ENCODE measurements at places on chromosomes 12 and 14. TPM values are rescaled to one million over a fixed set of nuclear protein-coding genes. Genes with fewer than 3 reads are reported as not detected.

DNA sequence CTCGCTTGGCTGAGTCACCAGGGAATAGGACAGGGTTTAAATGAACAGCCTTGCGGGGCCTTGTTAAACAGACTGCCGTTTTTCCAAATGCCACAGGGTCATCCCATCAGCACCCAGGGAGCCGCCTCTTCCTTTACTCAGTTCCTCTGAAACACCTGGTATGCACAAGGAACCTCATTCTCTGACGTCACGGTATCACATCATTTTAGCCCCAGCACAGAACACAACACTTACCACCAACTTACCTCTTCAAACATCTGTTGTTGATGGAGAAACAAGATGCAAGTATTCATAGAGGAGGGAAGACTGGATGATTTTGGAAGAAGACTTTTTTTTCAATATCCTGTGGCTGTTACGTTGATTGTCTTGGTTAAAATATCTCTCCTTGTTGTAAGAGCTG lies 535.3 kb upstream of the TMEM132C start:
- H3K27ac ChIP-seq: no peak overlapping the region
- no peaks in the 10 kb centered on the region for H3K27me3 ChIP-seq
- no peak overlapping the region for H3K4me3 ChIP-seq
- DNase-seq: no peak
- H3K36me3 ChIP-seq: no peaks in the 10 kb centered on the region

DNA sequence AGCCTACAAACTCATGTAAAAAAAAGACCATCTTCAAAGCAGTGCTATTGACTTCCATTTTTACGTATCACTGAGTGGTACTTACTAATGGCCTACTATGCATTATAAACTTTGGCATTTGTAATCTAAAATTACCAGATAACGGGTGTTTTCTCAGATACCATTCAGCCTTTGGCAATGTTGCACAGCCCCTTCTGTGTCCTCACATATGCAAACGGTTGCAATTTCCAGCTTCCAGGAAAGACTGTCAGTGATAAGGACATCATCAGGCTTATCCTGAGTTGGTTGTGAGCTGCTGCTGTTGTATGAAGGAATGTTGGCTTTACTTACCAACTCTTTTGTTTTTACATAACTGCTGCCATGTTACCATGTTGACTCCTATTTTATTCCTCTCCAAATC lies 1.6 kb upstream of the SLC6A13 start:
- peaks cover 8% of the 10 kb centered on the region for H3K27me3 ChIP-seq
- DNase-seq: no peak
- H3K27ac ChIP-seq: no peak overlapping the region
- H3K4me1 ChIP-seq: no peaks in the 10 kb centered on the region
- no peak overlapping the region for H3K4me3 ChIP-seq

DNA sequence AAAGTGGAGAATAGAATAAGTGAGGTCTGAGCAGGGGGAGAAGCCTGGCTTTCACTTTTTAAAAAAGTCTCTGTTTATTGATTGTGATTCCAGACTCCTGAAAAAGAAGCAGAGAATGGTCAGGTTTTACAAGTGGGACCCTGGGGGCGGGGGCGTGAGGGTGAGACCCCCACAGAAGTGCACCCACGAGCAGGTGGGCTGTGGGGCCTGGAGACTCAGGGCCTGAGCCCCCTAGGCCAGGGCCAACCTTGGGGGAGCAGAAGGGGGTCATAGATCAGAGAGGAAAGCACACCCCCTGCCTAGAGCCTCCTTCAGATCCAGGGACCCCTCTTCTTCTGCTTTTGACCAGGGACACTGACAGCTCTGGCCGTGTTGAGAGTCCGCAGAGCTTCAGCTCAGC lies 180.3 kb downstream of the ADGRD1 start:
- no peaks in the 10 kb centered on the region for H3K36me3 ChIP-seq
- DNase-seq: no peak
- no peaks in the 10 kb centered on the region for H3K27me3 ChIP-seq

DNA sequence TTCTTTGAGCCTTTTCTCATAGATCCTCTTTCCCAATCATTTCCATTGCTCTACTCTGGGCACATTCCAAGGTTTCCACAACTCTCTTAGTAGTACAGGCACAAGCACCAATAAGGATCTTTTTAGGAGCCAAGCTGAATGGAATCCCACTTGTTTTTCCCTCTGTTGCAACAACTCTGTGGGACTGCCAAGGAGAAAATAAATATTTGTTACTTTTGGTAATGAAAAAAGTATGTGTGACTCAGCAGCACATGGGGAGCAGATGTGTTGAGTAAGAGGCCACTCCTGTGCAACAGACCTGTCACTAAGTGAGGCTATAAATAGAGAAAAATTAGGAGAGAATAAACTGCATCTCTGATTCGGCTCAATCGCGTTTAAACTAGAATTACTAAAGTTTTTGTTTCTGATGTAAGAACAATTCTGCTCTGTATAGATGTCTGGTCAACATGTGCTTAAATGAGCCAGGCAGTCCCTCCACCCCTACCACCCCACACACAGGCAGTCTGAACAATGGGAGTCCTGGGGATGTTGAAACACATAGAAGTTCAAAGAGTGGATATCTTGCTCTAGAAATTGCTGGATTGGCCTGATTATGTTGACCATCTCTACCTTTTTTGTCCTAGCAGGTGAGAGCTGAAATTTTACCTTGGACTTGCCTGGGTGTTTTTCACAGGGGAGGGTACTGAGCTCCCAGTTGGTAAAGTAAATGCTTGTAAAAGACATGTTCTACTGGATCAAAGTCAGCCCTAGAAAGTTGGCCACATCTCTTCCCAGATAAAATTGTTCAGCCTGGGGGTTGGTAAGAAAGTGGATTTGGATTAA lies 244.3 kb upstream of the NOVA1 start:
- H3K4me3 ChIP-seq: no peak overlapping the region
- no peak for DNase-seq
- H3K27ac ChIP-seq: no peak overlapping the region

DNA sequence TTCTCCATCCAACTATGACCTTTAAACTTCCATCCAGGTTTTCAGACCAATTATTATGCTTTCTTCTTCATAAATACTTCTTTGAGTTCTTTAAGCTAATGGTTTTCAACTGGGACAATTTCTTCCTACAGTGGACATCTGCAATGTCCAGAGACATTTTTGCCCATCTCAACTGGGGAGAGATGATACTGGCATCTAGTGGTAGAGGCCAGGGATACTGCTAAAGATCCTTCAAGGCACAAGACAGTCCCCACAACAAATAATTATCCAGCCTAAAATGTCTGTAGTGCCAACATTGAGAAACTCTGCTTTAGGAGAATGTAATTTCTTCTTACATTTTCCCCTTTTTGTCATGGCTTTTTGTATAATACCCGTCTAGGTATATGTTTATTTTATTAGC lies 10.6 kb downstream of the TRHDE start:
- no peak for DNase-seq
- H3K27me3 ChIP-seq: no peaks in the 10 kb centered on the region
- no peak overlapping the region for H3K27ac ChIP-seq
- H3K4me1 ChIP-seq: no peaks in the 10 kb centered on the region
- H3K4me3 ChIP-seq: no peak overlapping the region

DNA sequence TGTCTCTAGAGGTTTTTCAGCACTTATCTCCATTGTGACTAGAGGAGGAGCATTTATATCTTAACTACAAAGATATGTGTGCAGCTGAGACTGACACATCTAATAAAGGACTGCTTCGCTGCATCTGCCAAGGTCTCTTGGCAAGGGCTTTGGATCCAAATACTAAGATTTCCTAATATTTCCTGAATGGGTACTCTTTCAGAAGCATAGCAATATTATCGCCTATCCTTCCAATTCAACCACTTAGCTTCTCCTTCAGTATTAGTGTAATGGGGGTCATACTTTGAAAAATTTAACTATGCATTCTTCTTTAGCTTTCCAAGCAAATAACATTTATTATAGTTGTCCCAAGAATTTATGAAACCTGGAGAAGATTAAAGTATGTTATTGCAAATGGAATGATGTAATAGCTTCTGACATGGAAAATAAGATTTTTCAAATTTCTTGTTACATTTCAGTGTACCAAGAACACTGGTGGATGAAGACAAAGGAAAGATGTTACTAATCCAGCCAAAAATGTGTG lies 243.0 kb upstream of the PDE3A start:
- no peaks in the 10 kb centered on the region for H3K4me1 ChIP-seq
- H3K27me3 ChIP-seq: no peaks in the 10 kb centered on the region
- no peaks in the 10 kb centered on the region for H3K36me3 ChIP-seq
- no peak overlapping the region for H3K27ac ChIP-seq
- no peak overlapping the region for H3K4me3 ChIP-seq

GRCh38 chr12:56661560-56661959 lies 15.8 kb upstream of the ATP5F1B start:
- no peaks in the 10 kb centered on the region for H3K27me3 ChIP-seq
- no peaks in the 10 kb centered on the region for H3K4me1 ChIP-seq
- no peak for DNase-seq
- H3K27ac ChIP-seq: no peak overlapping the region

- no peaks in the 10 kb centered on the region for H3K27me3 ChIP-seq
- no peaks in the 10 kb centered on the region for H3K4me1 ChIP-seq
- no peaks in the 10 kb centered on the region for H3K36me3 ChIP-seq
- no peak for DNase-seq
Measured at GRCh38 chr14:75626863-75627262, 33.8 kb downstream of the ERG28 start.

DNA sequence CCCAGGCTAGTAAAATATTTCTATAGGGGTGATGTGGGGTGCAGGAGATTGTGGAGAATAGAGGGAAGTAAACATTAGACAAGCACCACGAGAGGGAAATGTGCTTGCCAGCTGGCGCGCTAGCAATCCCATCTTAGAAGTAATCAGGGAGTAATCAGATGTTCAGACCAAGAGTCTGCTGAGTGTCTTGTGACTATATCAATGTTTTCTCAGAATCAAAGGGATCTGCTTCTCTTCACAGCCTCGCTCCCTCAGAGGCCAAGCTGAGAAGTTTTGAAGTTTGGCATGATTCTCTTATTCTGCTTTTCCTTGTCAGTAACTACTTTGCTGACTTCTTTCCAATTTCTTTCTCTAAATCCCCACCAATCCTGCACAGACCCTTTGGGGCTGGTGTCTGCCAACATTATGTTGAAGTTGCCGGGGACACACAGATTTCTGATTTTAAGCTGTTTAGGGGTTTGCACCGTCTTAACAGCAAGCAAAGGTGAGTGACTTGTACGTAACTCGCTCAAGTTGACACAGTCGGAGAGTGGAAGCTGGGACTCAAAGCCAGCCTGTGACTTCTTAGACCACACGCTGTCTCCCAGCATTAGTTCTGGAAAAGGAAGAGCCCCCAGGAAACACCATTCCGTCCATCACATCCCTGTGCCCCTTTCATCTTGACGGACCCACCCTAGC lies 22.0 kb upstream of the TSPAN9 start:
- no peaks in the 10 kb centered on the region for H3K36me3 ChIP-seq
- H3K27me3 ChIP-seq: peaks cover 6% of the 10 kb centered on the region
- DNase-seq: no peak
- no peak overlapping the region for H3K4me3 ChIP-seq

DNA sequence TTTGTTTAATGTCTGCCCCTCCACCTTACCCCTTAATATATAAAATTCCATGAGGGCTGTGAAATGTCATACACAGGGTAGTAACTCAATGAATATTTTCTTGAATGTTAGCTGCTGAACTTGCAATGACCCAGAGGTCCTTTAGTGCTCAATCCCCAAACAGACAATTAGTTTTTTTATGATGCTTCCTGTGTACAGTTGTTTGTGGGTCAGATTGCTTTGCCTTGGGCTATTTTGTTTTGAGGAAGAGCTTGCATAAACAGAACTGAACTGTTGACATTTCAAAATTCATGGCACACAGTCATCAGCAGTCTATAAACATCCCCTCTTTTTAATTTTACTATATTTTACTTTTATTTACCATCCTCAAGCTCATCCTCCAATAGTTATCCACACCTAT lies 820.5 kb upstream of the SEL1L start:
- H3K4me3 ChIP-seq: no peak overlapping the region
- no peaks in the 10 kb centered on the region for H3K27me3 ChIP-seq
- no peak for DNase-seq
- no peak overlapping the region for H3K27ac ChIP-seq
- peaks cover 11% of the 10 kb centered on the region for H3K36me3 ChIP-seq

DNA sequence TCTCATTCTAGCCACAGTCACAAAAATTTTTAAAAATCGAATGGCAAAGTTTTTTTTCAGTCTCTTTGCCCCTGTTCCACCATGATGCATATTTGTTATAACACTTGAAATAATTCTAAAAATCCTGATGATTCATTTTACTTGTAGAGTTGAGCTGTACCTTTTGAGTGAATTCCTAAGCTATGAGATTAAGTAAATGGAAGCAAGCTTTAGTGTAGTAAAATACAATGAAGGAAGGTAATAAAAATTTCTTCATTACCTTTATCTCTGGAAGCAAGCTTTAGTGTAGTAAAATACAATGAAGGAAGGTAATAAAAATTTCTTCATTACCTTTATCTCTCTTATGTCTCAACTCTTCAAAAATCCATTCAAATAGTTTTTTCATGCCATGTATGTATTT lies 46.1 kb downstream of the TMTC3 start:
- no peaks in the 10 kb centered on the region for H3K27me3 ChIP-seq
- no peaks in the 10 kb centered on the region for H3K4me1 ChIP-seq
- H3K36me3 ChIP-seq: no peaks in the 10 kb centered on the region
- no peak overlapping the region for H3K27ac ChIP-seq

- H3K4me1 ChIP-seq: no peaks in the 10 kb centered on the region
- H3K27me3 ChIP-seq: peaks cover 8% of the 10 kb centered on the region
- H3K27ac ChIP-seq: no peak overlapping the region
- no peak overlapping the region for H3K4me3 ChIP-seq
- no peak for DNase-seq
Measured at GRCh38 chr12:4701395-4702190, 18.6 kb upstream of the GALNT8 start.

DNA sequence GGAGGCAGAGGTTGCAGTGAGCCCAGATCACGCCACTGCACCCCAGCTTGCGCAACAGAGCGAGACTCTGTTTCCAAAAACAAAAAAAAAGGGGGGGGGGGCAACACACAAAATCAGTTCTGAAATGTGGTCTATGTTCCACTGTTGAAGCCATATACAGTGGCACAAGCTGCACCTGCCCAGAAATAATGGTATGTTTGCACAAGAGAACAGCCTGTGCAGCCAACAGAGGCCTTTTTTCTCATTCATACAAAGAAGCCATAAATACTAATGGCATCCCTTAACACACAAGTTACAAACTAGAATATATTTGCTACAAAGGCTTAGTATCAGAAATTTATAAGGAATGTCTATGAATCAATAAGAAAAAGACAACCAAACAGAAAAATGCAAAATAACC lies 37.1 kb downstream of the ITPR2 start:
- H3K27ac ChIP-seq: no peak overlapping the region
- no peaks in the 10 kb centered on the region for H3K36me3 ChIP-seq
- no peaks in the 10 kb centered on the region for H3K27me3 ChIP-seq

Gene GPRC5D
- not detected for total RNA-seq

Gene LRRC43
- 9.3 TPM for total RNA-seq

Gene FOXM1
- total RNA-seq: 48.9 TPM

Gene MAPK1IP1L
- 99.7 TPM for total RNA-seq

Gene C14orf132
- not detected for total RNA-seq

Gene TAS2R42
- not detected for total RNA-seq
